Hepatocyte (in vitro differentiated cells): ENCODE measurements at places on chromosomes 1 and 21. TPM values are rescaled to one million over a fixed set of nuclear protein-coding genes. Genes with fewer than 3 reads are reported as not detected.

Gene LDLRAD1
- 0.28 and 1.7 TPM in 2 replicates for total RNA-seq

Gene ARHGEF10L
- 33.0 and 48.3 TPM in 2 replicates for total RNA-seq

GRCh38 chr21:45430521-45431501 is 25.8 kb downstream of the COL18A1 start:
- no peak overlapping the region for H3K4me3 ChIP-seq
- H3K4me1 ChIP-seq: peaks cover 41% of the 10 kb centered on the region
- H3K27ac ChIP-seq: peak overlapping the region; percentile 78

DNA sequence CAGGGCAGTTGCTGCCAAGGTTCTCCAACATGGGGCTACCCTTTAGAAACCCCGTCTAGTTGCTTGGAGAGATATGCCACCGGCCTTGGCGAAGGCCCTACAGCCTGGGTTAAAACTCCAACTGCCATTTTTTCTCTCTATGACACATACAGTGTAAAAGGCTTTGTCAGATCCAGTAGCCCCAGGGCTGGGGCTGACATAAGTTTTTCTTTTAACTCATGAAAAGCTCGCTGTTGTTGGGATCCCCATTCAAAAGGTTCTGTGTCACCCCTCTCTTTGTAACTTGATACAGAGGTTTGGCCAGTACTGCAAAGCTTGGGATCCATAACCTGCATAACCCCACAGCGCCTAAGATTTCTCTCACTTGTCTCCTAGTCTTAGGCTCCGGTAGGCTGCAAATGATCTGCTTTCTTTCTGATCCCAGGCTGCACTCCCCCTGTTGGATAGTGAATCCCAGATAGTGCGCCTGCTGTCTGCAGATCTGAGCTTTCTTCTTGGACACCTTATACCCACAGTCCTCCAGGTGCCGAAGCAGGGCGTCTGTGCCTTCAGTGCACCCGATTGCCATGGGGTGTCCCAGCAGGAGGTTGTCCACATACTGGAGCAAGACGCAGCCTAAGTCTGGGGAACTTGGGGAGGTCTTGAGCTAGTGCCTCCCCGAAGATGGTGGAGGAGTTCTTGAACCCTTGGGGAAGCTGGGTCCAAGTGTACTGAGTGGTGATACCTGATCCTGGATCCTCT is 406.2 kb downstream of the TGFB2 start:
- H3K4me3 ChIP-seq: no peak overlapping the region
- no peaks in the 10 kb centered on the region for H3K4me1 ChIP-seq

GRCh38 chr1:57218487-57219079 is 205.3 kb downstream of the DAB1 start:
- H3K27ac ChIP-seq: no peak overlapping the region
- peak; percentile 51 for DNase-seq
- no peaks in the 10 kb centered on the region for H3K27me3 ChIP-seq
- no peak overlapping the region for H3K4me3 ChIP-seq

Gene BLACAT1
- 0.40 and 0.48 TPM in 2 replicates for total RNA-seq

GRCh38 chr1:74343216-74343615 is 108.0 kb downstream of the TNNI3K start:
- peaks cover 4% of the 10 kb centered on the region for H3K4me1 ChIP-seq

DNA sequence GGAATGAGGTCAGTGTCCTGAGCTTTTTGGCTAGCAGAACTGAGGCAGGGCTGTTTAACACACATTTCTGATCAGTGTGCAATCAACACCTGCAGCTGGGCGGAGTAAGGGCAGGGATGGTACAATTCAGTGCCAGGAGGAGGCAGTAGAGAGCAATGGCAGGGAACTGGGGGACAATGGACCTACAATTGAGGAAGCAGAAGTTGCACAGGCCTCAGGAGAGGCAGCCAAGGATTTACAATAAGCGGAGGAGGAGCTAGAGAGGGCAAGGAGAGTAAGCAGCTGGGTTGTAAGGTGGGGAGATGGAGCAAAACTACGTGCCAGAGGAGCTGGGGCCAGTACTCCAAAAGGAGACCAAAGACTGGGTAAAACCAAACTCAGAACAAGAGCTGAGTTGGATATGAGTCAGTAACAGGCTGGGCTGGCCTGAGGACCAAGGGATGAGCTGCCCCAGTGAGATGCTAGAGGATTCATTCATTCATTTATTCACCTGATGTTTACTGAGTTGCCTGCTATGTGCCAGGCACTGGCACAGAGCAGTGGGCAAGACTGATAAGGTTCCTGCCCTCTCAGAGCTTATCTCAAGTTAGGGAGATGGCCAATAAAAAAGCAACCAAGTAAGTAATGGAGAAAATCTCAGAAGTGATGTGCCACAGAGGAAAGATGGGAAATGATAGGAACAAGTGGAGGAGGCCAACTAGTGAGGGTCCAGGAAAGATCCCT is 10.4 kb upstream of the GALE start:
- H3K27me3 ChIP-seq: no peaks in the 10 kb centered on the region
- DNase-seq: peak; percentile 65
- H3K4me3 ChIP-seq: no peak overlapping the region
- H3K36me3 ChIP-seq: no peaks in the 10 kb centered on the region

DNA sequence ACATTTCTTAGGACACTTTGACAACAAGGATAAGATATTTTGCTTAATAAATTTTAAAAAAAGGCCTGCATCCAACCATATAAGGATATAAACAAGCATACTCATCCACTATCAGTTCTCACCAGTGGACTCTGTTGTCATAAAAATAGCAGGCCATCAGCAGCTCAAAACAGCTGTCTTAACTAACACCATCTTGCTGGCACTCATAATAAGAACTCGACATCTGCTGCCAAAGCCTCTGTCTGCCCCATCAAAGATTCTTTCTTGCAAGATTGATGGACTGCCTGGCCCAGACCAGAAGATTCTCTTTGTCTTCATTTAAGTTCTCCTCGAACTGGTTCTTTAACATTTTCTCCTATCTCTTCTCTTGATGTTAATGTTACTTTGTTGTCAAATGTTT is 10.1 kb downstream of the JMJD4 start:
- H3K27me3 ChIP-seq: no peaks in the 10 kb centered on the region
- H3K4me3 ChIP-seq: no peak overlapping the region
- peaks cover 14% of the 10 kb centered on the region for H3K4me1 ChIP-seq
- no peak for DNase-seq
- H3K27ac ChIP-seq: no peak overlapping the region

Gene CHIA
- total RNA-seq: 0.28 TPM in 1 of 2 replicates, not detected in the other

DNA sequence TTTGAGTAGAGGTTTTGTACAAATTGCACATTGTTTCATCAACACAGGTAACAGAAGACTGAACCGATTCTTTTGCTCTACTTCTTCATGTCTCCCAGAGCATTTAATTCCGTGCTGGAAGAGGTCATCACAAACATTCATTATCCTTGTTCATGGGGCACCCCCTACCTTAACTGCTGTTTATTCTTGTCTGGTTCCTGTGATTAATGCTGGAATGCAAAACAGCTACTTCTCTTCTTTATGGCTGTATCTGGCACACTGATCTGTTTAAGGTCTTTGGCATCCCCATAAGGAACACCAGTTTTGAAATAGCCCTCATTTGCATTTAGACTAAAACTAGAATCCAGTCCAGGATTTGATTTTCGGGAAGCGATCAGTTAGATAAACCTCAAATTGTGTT is 42.2 kb downstream of the NTNG1 start:
- no peak overlapping the region for H3K4me3 ChIP-seq
- no peaks in the 10 kb centered on the region for H3K36me3 ChIP-seq
- H3K4me1 ChIP-seq: no peaks in the 10 kb centered on the region
- no peak overlapping the region for H3K27ac ChIP-seq

GRCh38 chr1:116133696-116134475 is 22.7 kb downstream of the MAB21L3 start:
- no peaks in the 10 kb centered on the region for H3K4me1 ChIP-seq
- no peak overlapping the region for H3K27ac ChIP-seq
- H3K36me3 ChIP-seq: no peaks in the 10 kb centered on the region
- H3K27me3 ChIP-seq: no peaks in the 10 kb centered on the region
- H3K4me3 ChIP-seq: no peak overlapping the region

DNA sequence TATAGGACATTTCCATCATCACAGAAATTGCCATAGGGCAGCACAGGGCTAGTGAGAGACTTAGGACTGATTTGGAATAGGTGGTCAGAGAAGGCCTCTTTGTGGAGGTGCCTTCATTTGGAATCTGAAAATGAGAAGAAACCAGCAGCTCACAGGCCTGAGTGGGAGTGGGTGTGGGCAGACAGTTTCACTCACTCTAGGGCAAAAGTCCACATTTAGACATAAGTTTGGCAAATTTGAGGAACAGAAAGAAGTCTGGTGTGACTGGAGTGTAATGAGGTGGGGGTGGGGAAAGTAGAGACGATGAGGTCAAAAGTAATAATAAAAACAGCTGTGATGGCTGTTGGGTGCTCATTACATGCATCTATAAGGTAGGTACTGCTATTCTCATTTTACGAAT is 22.4 kb upstream of the BCAR3 start:
- peaks cover 15% of the 10 kb centered on the region for H3K4me1 ChIP-seq
- DNase-seq: no peak
- peak overlapping the region; percentile 83 for H3K27ac ChIP-seq
- no peak overlapping the region for H3K4me3 ChIP-seq
- H3K27me3 ChIP-seq: no peaks in the 10 kb centered on the region
- H3K36me3 ChIP-seq: no peaks in the 10 kb centered on the region

DNA sequence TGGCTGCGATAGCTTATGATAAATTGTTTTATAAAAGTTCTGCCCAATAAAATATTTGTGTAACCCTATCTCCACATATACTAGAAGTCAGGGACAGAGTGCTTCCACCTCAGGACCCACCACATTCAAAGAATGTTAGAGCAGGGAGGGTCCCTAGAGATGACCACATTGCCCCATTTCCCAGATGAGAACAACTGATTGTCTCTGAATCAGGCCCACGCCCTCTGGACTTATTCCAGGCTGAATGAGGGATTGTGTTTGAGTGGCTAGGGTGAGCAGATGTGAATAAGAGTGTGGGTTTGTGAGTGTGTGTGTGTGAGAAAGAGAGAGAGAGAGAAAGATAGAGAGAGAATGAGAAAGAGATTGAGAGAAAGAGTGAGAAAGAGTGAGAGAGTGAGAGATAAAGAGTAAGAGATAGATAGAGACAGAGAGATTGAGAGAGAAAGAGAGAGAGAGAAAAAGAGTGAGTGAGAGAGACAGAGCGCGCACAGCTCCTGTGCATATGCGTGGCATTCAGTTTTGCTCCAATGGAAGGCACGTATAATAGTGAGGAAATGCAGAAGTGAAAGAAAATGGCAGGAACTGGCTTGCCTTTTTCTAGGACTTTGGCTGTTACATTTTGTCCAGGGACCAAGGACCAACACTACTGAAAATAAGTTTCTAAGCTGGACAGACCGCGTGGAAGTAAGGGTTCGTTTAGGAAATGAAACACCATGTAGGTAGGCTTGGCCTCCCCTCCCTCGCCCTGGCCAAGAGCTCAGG is 94.1 kb downstream of the ABCA4 start:
- H3K4me1 ChIP-seq: peaks cover 2% of the 10 kb centered on the region
- H3K4me3 ChIP-seq: no peak overlapping the region
- H3K27me3 ChIP-seq: no peaks in the 10 kb centered on the region
- no peaks in the 10 kb centered on the region for H3K36me3 ChIP-seq
- no peak overlapping the region for H3K27ac ChIP-seq

GRCh38 chr1:109624201-109625010 is 4.8 kb downstream of the AMPD2 start:
- H3K4me1 ChIP-seq: peaks cover 21% of the 10 kb centered on the region
- DNase-seq: no peak
- H3K36me3 ChIP-seq: no peaks in the 10 kb centered on the region
- peak overlapping the region; percentile 74 for H3K27ac ChIP-seq
- H3K4me3 ChIP-seq: no peak overlapping the region

DNA sequence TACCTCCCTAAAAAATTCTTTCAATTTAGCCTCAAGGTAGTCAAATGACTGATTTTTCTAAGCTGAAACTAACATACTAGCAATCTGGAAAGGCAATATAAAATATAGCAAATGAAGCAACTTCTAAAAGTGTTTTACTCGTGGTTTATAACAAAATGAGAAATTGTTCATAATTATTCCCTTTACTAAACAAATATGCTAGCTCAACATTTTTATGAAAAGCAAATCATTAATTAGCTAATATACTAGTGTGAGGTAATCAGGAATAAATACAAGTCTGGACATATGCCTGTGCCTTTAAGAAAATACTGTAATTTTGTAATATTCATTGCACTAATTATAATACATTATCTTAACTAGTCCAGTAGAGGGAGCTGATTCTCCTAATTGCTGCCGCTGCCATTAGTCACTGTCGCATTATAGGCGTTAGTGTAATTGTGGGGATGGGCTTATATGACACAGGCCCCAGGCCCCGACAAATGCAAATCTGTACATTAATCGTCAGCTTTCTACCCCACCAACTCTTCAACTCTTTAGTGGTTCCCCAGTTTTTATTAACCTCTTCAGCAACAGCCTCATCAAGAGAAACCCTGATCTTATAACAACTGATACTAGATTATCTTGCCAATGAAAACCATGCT is 160.9 kb downstream of the GABPA start:
- no peak for DNase-seq
- no peaks in the 10 kb centered on the region for H3K27me3 ChIP-seq
- peaks cover 3% of the 10 kb centered on the region for H3K36me3 ChIP-seq
- no peak overlapping the region for H3K27ac ChIP-seq
- no peak overlapping the region for H3K4me3 ChIP-seq

Gene TNFRSF1B
- total RNA-seq: 4.1 and 13.4 TPM in 2 replicates

DNA sequence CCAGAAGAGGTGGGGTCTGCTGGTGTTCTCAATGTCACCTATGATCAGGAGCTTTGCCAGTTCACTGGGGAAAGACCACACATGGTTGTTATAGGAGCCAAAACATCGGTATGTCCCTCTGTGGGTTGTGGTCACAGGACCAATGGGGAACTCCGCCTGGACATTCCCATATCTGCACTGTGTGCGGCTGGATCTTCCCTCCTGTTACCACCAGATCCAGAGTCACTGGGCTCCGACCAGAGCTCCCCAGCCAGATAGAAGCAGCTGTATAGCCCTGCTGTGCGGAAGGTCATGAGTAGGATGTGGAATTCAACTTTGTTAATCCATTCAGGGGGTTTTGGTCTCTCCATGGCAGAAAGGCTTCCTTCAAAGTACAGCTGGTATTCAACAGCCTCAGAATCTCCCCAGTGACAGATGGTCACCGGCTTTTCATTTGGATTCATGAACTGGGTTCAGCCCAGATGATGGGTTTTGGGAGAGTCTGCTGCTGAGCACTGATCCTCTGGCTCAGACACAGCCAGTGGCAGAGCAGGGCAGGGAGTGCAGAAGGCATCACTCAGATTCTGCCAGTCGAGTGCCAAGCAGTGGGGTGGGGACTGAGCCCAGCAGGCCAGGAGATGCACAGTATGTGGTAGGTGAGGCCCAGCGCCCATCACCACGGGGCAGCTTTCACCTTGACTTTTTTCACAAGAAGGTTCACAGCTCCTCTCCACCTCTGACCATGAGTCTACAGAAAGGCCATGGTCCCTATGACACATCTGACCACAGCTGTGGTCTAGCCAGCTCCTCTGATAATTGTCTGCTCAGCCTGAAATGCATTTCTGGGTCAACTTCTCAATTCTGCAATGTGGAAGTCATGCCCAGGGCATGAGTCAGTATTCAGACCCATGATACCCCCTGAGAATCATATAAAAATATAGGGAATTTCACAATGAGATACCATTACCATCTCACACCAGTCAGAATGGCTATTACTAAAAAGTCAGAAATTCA is 2.9 kb upstream of the SHCBP1L start:
- DNase-seq: no peak
- no peak overlapping the region for H3K27ac ChIP-seq
- H3K4me1 ChIP-seq: no peaks in the 10 kb centered on the region
